ENCODE measurements at places on chromosomes 2 and 18.

GRCh38 chr18:67525328-67526099 lies 9.0 kb upstream of the DSEL start:
- no peak for DNase-seq

- no peak for DNase-seq
Measured at GRCh38 chr18:79186649-79187048, 117.5 kb downstream of the ATP9B start.

GRCh38 chr2:201058914-201059313 lies 12.6 kb downstream of the HYCC2 start:
- DNase-seq = no peak

DNA sequence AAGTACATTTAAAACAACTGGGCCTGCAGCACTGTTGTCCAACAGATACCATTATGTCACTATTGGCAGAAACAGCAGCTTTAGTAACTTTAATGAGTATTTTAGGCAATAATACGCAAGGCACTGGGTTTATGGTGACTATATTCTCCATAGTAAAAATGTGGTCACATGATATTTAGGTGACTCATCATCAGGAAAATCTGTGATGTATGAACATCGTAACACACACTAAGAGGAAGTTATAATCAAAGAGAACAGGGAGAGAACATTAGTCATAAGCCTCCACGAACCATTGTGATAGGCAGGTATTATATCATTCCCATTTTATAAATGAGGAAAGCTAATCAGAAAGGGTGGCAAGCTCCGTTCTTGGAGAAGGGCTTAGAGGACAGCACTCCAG lies 36.9 kb downstream of the RAPH1 start:
- peak; percentile 23 for DNase-seq
